ENCODE measurements at places on chromosomes 3 and 15.

DNA sequence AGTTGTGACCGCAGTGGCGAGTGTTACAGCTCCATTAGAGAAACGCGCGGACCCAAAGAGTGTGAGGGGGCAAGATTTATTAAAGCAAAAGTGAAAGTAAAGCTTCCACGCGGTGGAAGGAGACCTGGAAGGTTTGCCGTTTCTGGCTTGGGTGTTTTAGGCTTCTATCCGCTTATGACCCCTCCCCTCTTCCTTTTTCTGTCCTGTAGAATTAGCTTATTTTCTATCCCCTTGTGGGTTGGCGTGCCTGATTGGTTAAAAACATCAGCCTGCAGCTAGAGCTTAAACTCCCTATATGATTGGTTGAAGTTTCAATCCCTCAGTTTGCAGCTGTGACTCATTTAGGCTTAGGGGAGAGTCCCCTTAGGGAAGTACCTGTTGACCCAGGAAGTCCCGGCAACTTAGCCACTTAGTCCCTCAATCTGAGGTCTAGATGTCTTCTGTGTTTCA, 39.6 kb downstream of the C3orf38 start:
- DNase-seq = no peak

DNA sequence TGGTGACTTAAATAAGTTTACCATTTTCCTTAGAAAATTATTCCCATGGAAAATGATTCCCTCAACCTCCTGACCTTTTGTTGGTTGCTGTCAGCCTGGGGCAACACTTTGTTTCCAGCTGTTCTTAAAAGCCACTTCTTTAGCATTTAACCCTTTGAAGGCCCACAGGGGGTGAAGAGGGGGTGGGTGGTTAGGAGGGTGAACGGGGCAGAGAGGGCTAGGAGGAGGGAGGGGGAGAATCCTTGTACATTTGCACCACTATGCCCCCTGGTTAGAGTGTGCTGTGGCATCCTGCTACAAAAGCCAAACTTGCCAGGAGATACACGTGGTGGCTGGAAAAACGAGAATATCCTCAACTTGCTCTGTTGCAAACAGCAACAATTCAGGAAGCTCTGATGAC, 273.2 kb upstream of the RGMA start:
- no peak for DNase-seq

DNA sequence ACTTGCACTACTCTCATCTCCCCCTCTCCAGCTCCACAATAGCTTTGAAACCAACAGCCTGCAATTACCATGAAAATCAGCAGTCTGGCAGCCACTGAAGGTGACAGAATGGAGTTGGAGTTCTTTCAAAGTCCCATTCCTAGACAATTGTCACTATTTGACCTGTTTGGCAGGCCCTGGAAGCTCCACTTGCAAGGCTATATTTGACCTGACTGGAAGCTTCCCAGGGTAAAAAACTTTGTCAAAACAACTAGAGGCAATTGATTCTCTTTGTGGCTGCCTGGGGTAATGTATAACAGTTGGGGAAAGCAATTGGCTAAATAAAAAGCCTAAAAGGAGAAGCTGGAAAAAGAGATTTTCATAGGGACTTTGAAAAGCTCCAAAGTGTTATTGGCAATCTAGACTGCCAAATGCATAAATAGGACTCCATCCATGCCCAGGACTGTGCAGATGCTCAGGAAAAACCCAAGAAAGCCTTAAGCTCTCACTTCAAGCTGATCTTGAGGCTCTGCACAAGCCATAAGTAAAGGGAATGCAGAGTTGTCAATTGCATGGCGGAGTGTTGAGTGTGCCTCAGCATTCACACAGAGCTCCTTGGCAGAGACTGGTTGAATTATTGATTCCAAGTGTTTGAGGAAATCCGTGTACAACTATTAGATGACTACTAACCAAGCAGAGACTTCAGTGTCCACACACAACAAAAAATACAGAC, 18.3 kb downstream of the GREM1 start:
- no peak for DNase-seq

DNA sequence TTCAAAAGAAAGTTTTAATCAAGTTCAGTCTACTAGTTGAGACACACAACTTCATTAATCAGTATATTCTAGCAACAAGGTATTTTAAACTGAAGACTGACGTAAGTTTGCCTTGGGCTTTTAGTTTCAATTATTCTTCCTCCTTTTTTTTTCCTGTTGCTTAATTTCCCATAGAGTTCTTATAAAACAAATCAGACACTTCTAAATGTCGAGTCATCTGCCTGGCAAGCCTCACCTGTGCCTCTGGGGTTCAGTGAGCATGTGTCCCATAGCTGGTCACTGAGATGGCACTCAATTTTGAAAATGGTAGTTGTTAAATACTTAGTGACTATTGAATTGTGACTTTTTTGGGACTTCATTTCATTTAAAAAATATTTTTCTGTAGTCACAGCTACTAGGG, 27.4 kb downstream of the NKIRAS1 start:
- no peak for DNase-seq

GRCh38 chr3:32392536-32393302, 1.1 kb downstream of the CMTM7 start:
- DNase-seq = no peak

DNA sequence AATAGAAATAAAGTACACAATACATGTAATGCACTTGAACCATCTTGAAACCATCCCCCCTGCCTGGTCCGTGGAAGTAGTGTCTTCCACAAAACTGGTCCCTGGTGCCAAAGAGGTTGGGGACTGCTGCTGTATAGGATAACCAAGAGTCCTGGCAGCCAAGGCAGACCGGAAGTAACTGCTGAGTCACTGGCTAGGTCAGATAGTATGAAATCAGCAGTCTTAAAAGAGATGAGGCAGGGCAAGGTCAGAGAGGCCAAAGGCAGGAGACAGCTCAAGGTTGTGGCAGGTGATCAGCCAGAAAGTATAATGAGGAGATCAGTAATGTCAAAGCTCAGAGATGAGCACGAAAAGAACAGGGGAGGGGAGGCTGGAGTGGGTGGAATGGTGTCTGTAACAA, 60.2 kb downstream of the MAP3K13 start:
- DNase-seq = no peak

DNA sequence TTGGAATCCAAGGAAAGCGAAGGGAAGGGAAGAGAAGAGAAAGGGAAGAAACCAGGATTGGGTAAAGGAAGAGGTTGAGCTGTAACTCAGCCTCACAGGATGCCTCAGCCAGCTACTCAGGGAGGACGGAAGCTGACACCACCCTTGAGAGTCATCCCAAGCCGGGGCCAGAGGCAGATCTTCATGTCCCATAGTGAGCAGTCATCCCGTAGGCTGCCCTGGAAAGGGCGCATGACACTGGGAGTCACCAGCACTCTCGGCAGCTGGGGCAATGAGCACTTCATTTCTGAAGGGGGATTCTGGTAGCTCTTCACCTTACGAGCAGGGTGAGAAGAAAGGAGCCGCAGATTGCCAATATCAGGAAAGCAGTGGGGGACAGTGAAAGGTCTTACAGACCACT, 60.1 kb upstream of the PCSK6 start:
- no peak for DNase-seq

DNA sequence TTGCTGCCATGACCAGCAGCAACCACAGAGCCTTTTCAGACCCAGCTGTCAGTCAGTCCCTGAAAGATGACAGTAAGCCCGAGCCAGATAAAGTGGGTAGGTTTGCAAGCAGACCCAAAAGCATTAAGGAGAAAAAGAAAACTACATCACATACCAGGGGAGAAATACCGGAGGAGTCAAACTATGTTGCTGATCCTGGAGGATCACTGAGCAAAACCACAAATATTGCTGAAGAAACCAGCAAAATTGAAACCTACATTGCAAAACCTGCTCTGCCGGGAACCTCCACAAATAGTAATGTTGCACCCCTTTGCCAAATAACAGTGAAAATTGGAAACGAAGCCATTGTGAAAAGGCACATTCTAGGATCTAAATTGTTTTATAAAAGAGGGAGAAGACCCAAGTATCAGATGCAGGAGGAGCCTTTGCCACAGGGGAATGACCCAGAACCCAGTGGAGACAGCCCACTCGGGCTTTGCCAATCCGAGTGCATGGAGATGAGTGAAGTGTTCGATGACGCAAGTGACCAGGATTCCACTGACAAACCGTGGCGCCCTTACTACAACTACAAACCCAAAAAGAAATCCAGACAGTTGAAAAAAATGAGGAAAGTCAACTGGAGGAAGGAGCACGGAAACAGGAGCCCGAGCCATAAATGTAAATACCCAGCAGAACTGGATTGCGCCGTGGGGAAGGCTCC, 42.1 kb upstream of the RASA2 start:
- no peak for DNase-seq

DNA sequence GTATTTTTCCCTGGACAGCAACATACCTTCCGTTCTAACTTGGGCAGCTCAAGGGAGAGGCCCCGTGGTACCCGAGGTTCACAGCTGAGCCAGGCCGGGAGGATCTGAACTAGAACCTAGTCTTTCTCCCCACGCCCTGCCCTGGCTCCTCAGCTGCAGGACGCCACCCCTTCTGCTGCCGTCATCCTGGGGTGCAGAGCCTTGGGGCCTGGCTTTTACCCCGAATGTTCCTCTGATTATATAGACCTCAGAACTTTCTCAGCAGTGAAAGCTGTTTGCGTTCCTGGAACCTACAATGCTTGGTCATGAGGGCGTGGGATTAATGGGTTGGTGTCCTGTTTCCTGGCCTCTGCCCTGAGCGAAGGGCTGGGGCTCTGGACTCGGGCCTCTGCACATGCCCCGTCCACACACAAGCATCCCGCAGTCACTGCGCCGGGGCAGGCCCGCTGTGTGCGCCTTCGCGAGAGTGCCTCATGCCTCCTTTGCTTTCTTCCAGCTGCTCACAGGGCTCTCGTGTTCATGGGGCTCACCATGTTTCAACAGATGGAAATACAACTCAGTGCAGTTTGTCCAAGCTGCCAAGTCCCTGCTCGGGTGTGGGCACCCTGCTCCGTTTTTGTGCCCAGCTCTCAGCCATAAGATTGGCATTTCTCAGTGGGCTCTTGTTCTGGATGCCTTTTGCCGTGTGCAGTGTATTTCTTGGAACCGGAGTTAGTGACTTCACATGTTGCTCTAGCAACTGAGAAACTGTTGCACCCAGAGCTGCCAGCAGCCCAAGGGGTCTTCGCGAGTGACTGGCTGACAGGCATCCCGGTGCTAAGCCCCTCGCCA, 20.4 kb downstream of the SYNM start:
- DNase-seq = no peak

DNA sequence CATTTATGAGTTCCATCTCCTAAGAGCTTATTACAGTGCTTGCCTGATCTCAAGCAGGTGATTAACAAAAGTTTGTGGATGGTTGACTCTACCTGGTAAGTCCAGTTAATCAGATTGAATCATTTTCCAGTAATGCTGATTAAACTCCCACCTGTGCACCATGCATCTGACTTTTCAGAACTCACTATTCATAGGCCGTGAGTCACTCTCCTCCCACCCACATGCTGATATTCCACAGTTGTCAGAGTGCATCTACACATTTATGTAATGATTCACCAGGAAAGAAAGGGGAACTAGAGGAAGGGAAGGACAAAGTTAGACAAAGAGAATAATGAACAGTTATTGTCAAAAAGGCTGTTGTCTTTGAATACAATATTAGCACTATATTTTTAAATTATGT, 106.2 kb upstream of the UBE3A start:
- DNase-seq = no peak

DNA sequence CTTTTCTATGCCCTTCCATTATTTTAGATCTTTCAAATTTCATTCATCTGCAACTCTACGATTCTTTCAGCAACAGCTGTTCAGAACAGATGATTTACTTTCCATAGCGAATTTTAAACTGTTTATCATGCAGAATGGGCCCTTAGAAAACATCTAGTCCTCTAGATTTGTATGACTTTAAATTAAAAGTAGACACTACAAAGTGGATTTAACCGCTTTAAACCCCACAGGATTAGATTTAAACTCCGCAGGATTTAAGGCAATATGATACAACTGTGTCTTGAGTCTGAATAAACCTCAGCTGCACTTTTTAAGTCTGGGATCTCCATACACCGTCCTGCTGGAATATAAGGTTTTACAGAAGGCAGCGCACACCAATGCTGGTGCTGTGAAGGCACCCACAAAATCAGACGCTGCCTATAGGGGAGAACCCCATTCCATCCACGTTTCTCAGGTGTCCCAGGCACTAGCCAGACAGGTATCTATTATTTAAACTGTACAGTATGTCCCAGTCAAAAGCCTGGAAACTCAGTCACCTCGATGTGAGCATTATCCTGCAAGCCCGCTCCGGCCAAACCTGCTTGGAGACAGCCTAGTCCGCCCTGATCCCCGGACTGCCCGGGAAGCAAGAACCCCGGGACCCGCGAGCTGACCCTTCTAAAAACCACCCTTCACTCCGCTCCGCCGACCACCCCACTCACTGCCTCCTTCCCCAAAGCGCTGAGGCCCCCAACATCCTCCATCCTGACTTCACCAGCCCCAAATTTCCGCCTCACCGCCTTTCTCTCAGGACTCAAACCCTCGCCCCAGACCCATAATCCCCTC, 768 bp downstream of the ANO10 start:
- peak; percentile 29 for DNase-seq

GRCh38 chr3:106117490-106117858, 248.7 kb upstream of the CBLB start:
- no peak for DNase-seq

GRCh38 chr3:192943393-192943792, 25.7 kb upstream of the MB21D2 start:
- no peak for DNase-seq

DNA sequence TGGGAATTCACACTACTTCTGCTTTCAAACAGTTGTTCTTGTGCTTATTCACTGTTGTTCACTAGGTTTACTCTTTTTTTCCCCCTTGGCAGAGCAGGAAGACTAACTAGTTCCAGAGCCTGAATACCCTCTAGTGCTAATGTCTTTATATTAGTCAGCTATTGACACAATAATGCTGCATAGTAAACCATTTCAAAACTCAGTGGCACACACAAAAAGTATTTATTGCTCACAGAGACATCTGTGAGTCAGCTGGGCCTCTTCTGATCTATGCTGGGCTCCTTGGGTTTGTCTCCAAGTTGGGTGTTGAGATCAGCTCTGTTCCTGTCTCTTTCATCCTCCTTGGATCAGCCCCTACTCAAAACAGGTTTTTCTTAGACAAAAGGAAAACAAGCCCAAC, 51.1 kb downstream of the RSRC1 start:
- no peak for DNase-seq

DNA sequence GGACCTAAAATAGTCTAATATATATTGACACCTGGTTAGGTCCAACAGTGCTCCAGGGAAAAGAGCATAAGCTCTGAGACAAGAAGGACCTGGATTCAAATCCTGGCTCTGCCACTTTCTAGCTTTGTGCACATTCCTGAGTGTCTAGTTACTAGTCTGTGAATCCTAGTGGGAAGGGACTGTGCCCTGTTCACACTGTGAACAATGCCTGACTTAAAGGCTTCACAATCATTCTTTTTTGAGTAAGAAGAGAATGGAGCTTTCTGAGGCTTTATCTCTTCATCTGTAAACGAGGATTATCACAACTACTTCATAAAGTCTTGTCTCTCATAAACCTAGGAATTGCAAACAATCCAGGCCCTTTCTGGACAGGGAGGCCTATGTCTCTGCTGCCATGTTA, 235.9 kb downstream of the SOX2 start:
- no peak for DNase-seq
